ENCODE measurements at places on chromosomes 3 and 15. TPM values are rescaled to one million over a fixed set of nuclear protein-coding genes. Genes with fewer than 3 reads are reported as not detected.

Gene CCDC54
- total RNA-seq = not detected

Gene STRIT1
- total RNA-seq = not detected

Gene TMEM42
- total RNA-seq = 9.7 TPM

Gene RETNLB
- not detected for total RNA-seq

Gene SCAMP2
- 36.1 TPM for total RNA-seq

Gene IL17RB
- total RNA-seq = 23.2 TPM

Gene PGBD4
- total RNA-seq = 0.93 TPM

Gene SLC22A14
- total RNA-seq = not detected

Gene RHOV
- total RNA-seq = not detected

Gene EIF3J
- 33.0 TPM for total RNA-seq

Gene AMT
- 46.8 TPM for total RNA-seq

Gene LIPH
- total RNA-seq = 0.58 TPM

GRCh38 chr3:40308725-40309417 lies 636 bp upstream of the EIF1B start:
- DNase-seq = no peak

DNA sequence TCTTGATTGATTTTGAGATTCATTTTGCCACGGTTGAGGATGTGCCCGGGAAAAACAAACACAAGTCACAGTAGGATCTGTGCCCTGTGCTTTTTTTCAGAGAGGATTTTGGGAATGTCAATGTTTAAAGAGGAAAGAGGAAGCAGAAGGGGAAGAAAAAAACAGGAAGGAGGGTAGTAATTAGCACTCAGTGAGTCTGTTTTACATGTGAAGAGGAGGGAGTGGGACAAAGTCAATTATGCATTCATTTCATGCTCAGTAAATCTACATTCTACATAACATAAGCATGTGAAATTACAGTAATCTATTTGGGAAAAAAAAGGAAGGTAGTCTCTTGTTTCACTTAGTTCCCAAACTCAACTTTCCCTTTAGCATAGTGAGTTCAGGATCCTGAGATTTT lies 18.3 kb upstream of the CD200 start:
- no peak for DNase-seq

DNA sequence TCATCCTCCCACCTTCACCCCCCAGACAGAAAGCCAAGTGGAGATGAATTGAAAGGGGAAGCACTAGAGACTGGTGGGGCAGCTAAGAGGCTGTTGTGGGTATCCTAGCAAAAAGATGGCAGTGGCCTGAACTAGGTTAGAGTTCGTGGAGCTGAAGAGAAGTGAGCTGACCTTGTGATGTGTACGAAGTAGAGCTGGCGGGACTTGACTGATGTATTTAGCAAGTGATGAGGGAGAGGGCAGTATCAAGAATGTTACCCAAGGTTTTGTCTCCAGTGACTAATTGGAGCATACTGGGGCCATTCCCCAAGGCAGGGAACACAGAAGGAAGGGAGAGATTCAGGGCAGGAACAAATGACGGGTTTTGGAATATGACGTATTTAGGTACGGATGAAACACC lies 50.0 kb upstream of the CP start:
- DNase-seq = no peak

DNA sequence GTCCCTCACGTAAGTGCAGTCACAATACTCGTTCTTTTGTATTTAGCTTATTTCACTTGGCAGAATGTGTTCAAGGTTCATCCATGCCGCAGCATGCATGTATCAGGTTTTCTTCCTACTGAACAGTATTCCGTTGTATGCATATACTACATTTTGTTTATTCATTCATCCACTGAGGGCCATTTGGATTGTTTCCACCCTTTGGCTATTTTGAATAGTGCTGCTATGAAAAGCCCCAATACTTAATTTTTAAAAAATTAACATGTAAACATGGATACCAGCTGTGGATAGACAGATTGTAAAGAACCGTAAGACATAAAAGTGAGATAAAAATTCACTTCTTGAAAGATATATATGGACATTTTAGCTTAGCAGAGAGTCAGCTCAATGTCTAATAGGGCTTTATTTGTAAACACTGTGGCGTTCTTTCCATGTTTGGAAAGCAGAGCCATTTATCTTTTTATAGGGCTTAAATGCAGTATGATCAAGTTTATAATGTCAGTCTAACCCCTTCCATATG lies 115.9 kb downstream of the VPS8 start:
- DNase-seq = no peak

DNA sequence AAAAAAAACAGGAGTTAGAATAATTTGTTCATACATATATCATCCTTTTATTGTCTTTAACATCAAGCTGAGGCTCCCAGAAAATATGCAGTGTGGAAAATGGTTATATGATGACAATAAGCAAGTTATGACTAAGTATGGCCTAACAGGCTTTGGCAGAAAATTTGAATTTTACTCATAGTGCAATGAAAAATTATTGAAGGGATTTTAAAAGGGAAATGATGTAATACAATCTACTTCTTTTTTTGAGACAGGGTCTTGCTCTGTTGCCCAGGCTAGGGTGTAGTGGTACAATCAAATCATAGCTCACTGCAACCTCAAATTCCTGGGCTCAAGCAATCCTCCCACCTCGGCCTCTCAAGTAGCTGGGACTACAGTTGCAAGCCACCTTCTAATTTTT lies 78.7 kb downstream of the FAIM start:
- DNase-seq = no peak

DNA sequence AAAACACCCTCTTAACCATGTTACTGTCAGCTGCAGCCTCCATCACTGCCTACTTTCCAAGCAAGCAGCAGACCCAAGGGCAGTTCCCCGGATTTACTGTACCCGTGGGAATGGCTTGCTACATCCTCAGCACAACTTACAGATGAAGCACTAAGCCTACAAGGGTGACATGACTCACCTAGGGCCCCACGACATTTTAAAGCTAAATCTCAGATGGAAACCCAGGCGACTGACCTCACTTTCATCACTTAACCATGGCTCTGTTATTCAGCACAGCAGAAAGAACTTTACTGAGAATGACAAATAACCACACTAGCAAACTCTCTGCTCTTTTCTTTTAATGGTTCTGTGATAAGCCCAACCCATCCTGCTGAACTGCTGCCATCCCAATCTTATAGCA lies 65.6 kb downstream of the SUMF1 start:
- DNase-seq = no peak

DNA sequence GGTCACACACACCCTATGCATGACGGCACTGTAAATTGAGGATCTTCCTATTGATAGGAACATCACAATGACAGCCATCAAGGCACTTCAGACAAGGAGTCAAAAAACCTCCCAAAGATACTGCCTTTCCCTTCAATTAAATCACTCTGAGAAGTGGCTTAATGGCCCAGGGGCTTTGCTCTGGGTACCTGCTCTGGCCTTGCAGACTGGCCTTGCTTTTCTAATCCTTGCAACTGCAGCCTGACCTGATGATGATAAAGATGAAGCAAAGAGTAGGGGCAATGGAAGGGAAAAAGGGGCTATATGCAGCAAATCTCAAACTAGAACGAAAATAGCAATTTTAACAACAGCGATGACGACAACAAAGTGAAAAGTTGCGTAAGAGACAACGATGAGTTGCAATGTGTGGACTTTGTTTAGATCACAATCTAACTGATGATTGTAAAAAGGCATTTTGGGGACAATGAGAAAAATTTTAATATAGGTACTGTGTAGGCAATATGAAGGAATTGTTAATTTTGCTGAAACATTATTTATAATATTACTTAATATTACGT lies 14.6 kb downstream of the ADAMTS9 start:
- no peak for DNase-seq

DNA sequence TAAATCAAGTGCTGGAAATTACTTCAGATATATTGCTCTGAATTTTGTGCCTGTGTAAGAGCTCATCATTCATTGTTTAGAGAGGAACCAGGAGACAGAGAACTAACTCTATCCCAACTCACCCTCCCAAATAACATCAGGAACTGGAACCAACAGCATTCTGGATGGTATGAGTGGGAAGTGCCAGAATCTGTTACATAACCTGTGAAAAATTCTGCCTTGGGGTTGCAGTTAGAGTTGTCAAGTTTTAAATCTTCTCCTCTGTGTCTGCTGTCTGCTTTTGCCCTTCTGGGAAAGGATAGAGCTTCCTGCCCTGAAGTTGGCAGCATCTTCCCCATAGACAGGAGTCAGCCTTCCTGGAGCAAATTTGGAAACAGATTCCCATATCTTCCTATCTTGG lies 41.2 kb downstream of the TIMP4 start:
- DNase-seq = no peak

DNA sequence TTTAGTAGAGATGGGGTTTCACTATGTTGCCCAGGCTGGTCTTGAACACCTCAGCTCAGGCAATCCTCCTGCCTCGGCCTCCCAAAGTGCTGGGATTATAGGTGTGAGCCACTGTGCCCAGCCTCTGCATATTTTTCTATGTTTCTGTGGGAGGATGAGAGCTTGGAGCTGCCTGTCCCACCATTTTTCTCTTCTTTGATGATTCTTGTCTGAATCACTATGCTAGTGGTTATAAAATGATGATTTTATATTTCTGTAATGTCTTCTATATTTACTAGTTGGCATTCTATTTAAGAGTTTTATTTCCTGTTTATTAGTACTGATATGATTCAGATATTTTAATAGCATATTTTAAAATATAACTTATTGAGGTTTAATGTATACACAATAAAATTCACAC lies 69.7 kb downstream of the CHCHD6 start:
- no peak for DNase-seq

- no peak for DNase-seq
These were observed 793 bp downstream of the APOD start for GRCh38 chr3:195582947-195583346.

GRCh38 chr3:160370987-160371857 lies 27.8 kb downstream of the IFT80 start:
- DNase-seq = no peak

DNA sequence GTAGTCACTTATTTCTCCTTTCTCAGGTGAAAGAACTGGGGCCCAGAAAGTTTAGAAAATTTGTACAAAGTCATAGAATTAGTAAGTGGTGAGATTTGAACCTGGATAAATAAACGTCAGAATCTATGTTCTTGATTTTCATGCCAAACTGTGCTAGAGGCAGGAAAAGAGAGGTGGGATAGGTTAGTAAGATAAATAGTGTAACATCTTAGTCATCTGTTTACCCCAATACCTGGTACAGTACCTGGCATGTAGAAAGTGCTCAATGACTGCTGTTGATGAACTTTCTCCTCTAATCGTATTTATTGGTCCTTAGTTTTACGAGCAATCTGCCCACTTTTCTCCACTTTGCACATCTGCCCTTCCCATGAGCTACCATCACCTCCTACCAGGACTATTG lies 124.9 kb downstream of the MITF start:
- no peak for DNase-seq

GRCh38 chr3:5293207-5293606 lies 105.7 kb downstream of the EDEM1 start:
- no peak for DNase-seq

DNA sequence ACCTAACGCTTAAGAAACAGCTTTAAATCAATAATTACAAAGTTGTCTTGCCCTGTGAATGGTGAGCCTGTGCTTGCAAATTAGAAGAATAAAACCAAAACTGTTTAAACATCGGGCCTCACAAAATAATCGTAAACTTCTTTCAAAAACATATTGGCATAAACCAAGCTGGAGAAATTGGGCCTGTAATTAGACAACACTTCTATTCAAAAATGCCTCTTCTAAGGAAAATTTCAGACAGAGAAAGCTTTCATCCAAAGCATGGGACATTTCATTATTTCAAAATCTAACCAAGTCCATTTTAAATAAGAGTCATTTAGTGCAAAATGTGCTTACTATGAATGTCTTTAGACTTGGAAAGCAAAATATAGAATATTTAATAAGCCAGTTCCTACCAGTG lies 35.5 kb upstream of the GNB4 start:
- no peak for DNase-seq

- DNase-seq = no peak
These were observed 19.0 kb downstream of the MAPK6 start for GRCh38 chr15:52037889-52038505.

DNA sequence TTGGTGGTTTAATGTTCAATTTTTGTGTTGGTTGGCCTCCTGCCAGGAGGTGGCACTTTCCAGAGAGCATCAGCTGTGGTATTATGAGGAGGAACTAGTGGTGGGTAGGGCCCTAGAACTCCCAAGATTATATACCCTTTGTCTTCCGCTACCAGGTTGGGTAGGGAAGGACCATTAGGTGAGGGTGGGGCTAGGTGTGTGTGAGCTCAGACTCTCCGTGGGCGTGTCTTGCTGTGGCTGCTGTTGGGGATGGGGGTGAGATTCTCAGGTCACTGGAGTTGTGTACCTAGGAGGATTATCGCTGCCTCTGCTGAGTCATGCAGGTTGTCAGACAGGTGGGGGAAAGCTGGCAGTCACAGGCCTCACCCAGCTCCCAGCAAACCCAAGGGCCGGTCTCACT lies 187.1 kb downstream of the DPH6 start:
- no peak for DNase-seq

- DNase-seq = peak; percentile 97
These were observed at the start of gene RUVBL1 for GRCh38 chr3:128123538-128124368. TSS of gene RUVBL1 (minus strand) at chr3:128123812. CDS start at chr3:128123724, 88 bp downstream.

GRCh38 chr3:11452885-11453847 lies 181.0 kb downstream of the ATG7 start:
- no peak for DNase-seq

DNA sequence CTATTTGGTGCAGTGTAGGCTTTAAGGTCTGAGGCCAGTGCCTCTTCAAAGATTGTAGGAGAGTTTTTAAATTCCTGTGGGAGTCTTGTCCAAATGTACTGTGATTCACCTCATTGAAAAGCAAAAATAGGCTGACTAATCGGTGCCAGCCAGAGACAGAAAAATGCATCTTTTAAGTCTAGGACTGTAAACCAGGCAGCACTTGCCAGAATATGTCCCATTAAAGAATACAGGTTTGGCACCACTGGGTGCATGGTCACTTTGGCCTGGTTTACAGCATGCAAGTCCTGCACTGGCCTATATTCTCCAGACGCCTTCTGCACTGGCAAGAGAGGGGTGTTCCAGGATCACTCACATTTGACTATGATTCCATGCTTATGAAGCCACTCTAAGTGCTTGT lies 20.3 kb upstream of the NOX5 start:
- peak; percentile 15 for DNase-seq

GRCh38 chr15:83653639-83654378 lies at the start of gene ADAMTSL3:
TSS of gene ADAMTSL3 (plus strand) at chr15:83654123. CDS start at chr15:83655762, 1,639 bp downstream.
- peak; percentile 89 for DNase-seq

DNA sequence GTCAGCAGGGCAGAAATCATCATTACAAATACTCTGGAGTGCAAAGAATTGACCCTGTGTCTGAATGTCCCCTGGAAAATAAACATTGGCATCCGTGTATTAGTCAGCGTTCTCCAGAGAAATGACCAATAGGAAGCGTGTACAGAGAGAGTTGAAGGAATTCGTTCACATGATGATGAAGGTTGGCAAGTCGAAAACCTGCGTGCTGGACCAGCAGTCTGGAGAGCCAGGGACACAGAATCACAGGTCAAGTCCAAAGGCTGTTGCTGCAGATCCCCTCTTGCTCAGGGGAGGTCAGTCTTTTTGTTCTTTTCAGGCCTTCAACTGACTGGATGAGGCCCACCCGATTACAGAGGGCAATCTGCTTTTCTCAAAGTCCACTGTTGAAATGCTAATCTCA lies 16.6 kb downstream of the GP9 start:
- no peak for DNase-seq

GRCh38 chr3:73029321-73029796 lies 32.1 kb upstream of the EBLN2 start:
- DNase-seq = no peak

- DNase-seq = no peak
These were observed 64.1 kb downstream of the CDIN1 start for GRCh38 chr15:36643551-36643950.
